ENCODE measurements at places on chromosomes 4 and X. TPM values are rescaled to one million over a fixed set of nuclear protein-coding genes. Genes with fewer than 3 reads are reported as not detected.

DNA sequence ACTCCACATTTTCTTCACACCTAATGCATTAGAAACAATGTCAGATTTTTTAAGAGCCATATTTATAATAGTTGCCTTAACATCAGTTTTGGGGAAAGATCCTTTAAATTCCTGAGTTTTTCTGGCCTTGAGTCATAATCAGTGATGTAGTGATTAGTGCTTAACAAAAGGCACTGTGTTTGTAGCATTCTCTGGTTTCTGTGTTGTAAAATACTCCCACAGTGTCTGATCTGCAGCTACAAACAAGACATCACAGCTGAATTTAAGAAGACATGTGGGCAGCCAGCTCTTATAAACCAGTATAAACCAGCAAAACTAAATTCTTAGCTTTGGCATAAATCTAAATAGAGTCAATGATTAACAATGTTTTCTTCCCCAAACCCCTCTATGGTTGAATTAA is 233.8 kb downstream of the FSTL5 start:
- no peaks in the 10 kb centered on the region for H3K27me3 ChIP-seq
- H3K4me1 ChIP-seq: no peaks in the 10 kb centered on the region
- no peak overlapping the region for H3K27ac ChIP-seq
- DNase-seq: no peak

DNA sequence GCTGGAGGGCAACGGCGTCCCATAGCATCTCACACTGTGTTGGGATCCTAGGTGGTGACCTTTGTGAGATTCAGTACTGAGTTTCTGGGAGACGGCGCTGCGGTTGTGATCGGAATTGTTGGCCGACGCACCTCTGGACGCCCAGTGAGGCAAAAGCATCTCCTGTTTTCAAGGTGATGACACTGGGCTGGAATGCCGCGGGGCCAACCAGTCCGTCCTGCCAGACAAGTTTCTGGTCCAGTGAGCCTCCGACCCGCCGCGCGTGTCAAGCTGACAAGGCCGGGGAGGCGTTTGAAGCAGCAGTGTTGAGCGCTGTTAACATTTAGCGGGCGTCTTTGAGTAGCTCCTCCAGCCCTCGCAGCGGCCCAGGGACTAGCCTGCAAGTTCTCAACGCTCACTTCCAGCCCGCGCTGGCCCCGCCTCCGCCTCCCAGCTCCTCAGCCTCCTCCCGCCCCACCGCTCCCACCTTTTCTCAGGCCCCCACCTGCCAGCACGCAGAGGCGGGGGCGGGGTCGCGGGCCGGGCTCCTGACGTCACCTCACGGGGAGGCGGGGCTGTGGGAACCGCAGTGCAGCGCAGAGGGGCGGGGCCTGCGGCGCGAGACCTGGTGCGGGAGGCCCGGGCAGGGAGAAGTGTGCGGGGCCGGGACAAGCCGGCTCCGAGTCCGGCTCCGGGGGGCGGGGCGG is 482 bp upstream of the CDS1 start:
- no peaks in the 10 kb centered on the region for H3K36me3 ChIP-seq
- H3K4me1 ChIP-seq: peaks cover 9% of the 10 kb centered on the region
- peak; percentile 93 for DNase-seq
- H3K27me3 ChIP-seq: peaks cover 73% of the 10 kb centered on the region
- peak overlapping the region; percentile 85 for H3K4me3 ChIP-seq
- H3K27ac ChIP-seq: peak overlapping the region; percentile 82

DNA sequence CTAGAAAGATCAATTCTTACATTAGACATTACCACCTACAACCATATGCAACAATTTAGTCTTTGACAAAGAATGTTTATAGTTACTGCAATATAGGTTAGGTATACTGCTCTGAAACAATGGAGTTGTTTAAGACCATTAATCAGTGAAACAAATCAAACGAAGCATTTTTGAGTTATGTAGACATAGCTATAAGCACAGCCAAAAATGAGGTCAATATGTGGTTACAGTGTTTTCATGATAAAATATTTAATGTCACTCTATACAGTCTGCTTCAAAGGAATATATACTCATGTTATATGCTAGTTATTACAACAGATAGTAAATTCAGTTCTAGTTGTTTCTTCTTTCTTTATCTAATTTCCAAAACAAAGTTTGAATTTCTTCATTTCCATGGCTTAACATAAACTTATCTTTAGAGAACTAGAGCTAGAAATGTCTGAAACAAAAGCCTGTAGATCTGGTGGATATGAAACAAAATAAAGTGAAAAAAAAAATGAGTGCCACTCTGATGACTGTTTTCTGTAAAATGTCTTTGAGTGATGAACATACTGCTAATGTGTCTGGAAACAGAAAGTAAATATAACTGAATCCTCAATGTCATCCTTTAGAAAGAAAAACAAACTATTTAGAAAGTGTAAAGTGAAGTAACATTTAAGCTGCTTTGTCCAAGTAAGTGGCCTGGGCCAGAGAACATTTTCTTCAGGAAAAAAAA is 809.0 kb downstream of the FAT4 start:
- H3K27ac ChIP-seq: no peak overlapping the region
- H3K27me3 ChIP-seq: no peaks in the 10 kb centered on the region
- H3K36me3 ChIP-seq: no peaks in the 10 kb centered on the region
- no peak overlapping the region for H3K4me3 ChIP-seq
- peak; percentile 11 for DNase-seq

- DNase-seq: no peak
- no peaks in the 10 kb centered on the region for H3K4me1 ChIP-seq
- H3K36me3 ChIP-seq: no peaks in the 10 kb centered on the region
Observed at GRCh38 chrX:110758781-110759422, 36.7 kb downstream of the CHRDL1 start.

RAI2 gene
- polyA plus RNA-seq: 15.0 TPM

DNA sequence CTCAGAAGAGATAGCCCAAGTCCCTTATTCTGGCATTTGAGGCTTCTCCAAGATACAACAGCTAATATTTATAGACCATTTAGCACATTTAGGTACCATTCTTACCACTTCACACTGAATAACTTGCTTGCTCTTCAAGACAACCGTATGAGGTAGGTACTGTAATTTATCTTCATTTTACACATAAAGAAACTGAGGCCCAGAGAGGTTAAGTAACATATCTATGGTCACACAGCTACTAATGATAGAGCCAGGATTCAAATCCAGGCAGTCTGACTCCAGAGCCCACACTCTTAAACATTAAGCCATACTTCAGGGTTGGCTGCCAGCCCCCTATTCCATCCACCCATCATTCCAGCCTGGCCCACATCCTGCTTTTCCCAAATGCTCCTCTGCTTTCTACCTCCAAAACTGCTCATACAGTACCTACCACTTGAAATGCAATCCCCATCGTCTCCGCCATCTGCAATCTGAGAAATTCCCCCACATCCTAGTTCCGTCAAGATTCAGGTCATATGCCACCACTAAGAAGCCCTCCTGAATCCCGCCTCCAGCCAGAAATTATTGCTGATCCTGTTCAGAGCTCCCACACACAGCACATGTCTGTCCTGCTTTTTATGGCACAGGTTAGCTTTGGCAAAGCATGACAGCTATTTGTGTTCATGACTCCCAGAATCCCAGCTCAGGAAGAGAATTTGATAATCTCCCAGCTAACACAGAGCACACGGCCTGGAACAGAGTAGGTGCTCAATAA is 23.5 kb downstream of the IQSEC2 start:
- no peaks in the 10 kb centered on the region for H3K36me3 ChIP-seq
- H3K27ac ChIP-seq: no peak overlapping the region
- H3K4me1 ChIP-seq: no peaks in the 10 kb centered on the region

All from left lung (tissue), 14 donors.